ENCODE measurements at places on chromosomes 7 and 10.

- no peak for DNase-seq
Observed at GRCh38 chr10:49269523-49269922, 29.4 kb upstream of the C10orf71 start.

DNA sequence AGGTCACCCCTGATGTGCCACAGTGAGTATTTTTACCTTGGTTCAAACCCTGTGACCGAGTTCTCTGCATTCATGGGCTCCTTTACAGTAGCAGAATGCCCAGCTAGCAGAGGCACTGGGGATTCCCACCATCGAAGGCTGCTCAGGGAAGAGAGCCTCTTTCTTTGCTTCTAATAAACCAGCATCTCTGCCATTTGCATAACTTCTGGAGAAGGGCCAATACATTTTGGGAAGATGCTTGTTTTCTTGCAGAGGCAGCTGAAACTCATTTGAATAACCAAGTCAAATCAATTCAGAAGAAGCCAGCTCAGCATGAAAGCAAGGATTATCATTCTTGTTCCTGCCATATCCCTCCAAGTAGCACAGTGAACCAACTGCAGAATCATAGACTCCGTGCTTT, 82.9 kb upstream of the WDR11 start:
- DNase-seq: no peak

- peak; percentile 83 for DNase-seq
Observed at GRCh38 chr10:132397036-132397541, at the start of gene PWWP2B. PWWP2B (plus strand) TSS chr10:132397200; CDS start chr10:132397227, 27 bp downstream.

GRCh38 chr10:2475711-2476217, 591.6 kb upstream of the PFKP start:
- no peak for DNase-seq

- peak; percentile 96 for DNase-seq
Observed at GRCh38 chr10:48656241-48656913, 28.3 kb upstream of the WDFY4 start.

DNA sequence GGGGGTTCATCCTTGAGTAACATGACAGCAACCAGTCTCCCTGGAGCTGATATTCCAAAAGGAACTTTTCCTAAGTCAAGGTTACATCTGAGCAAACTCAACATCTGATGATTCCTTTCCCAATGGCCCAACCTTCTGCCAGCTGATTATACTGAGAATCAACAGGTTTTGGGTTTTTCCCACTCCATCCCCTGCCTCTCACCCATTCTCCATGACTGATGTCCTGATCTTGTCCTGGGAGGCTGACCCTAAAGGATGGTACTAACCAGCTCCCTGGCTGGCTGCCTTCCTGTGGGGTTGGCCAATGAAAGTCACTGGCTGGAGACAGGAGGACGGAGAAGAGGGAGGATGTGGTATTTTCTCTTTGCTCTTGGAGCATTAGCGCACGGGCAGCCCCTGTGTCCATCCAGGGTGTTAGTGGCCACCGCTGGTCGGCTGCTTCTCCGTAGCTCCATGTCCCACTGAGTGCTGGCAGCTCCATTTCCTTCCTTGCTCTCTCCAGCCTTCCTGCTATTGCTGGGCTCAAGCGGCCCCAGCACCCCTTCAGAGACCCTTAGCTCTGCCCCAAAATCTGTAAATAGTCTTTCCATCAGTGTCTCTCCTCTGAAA, 306.2 kb upstream of the PITRM1 start:
- DNase-seq: no peak

DNA sequence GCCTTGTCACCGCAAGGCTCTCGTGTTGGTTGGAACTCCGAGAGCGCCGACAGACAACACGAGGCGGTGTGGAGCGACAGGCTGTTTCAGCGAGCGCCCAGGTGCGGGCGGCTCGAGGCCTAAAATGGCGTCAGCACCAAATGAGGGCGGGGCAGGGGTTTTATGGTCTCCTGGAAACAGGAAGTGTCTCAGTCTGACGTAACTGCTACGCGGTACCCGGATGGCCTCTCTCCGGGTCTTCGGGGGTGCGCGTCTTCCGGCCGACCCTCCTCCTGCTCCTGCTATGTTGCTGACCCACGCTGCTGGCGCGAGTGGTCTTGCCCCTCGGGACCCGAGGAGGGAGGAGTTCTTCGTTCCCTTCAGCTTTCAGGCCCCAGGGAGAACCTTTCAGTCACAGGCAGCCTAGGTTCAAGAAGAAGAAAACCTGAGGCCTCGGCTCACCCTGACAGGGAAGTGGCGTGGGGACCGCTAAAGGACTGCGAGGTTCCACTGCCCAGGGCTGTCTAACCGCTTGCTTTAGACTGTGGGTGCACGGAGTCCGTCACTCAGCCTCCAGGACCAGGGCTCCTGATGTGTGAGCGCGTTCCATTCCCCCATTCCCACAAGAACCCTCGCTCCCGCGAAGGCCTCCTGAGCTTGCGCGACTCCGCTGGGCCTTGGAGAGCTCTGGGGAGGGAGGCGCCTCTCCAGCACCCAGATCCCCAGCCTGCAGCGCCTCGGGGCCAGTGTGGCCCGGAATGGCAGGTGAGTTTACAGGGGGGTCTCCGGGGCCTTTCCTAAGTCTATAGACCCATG, 77.3 kb downstream of the GLRX3 start:
- DNase-seq: no peak

- no peak for DNase-seq
Observed at GRCh38 chr7:143073556-143073955, 21.4 kb downstream of the OR6V1 start.

- DNase-seq: no peak
Observed at GRCh38 chr7:69906283-69906995, 308.2 kb downstream of the AUTS2 start.

DNA sequence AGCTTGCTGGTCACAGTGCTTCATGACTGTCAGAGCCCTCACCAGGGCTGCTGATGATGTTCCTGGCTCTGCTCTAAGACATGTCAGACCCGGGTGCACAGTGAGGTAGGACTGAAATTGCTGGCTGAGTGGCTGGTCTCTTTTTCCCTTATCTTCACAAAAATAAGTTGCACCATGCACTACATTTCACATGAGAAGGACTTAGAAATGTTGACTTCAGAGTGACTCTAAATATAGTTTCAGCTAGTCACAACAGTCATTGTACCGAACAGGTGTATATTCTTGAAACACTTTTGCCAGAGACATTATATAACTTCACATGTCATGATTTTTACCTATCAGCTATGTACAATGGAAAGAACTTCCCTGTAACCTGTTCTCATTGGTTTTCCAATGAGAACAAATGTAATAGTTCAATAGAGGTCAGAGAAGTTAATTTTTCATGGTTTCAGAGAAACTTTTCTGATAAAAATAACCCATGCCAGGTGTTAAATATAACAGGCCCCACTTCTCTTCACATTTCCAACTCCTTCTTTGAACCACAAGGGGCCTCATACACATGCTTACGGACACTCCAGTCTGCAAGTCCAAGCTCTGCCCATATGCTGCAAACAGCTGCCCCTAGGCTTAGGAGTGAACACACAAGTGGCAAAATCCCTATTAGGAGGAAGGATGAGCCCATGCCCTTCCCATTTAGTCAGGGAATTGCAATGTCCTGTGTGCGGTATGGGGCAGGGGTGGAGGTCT, 115.6 kb downstream of the CDK6 start:
- DNase-seq: no peak

DNA sequence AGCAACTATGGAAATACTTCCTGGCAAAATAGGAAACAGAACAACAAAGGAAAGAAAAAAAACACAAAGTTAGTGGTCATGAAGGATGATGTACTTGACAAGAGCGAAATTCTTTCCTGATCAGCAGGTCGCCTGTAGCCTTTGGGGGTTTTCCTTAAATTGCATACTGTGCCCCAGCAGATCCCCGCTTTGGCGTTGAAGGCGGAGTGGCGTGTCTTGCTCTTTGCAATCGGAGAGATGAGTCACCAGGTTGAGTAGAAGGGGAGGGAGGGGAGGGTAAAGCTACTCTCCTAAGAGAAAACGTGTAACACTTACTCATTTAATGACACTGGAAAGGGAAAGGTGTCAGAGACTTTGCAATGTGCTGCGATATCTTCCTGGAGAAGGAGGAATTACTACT, 587.2 kb downstream of the SORCS1 start:
- DNase-seq: no peak

DNA sequence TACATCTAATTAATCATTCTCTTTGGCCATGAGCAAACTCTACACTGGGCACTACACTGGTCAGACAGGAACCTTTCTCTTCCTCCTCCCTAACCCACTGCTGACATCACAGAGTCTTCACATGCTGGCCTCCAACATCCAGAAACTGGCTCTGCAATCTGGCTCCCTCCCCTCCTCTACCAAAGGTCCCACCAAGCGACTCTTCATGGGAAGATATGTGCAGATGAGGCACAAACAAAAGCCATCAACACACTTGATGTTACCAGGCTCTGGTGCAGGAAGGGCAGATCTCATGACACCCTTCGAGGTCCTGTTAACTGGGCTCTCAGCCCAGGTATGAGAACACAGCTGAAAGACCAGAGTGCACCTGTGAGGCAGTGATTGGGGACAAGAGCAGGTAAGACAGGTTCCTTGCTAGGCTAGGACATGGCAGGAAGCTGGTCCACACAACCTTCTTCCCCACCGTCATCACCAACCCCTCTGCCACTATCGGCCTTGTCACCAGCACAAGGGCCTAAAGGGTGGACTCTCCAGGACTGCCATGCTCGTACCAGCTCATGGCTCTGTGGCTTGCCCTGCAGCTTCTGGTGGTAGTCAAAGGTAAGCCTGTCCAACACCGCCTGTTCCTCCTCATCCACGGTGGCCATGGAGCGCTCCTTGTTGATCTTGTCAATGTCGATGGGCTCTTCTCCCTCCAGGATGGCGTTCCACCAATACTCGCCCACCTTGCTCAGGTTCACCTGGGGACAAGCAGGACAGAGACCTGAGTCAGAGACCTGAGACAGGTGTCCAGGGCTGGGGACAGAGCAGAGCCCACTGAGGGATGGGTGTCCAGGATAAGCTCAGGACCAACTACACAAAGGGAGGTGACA, 66.6 kb upstream of the CAMK2B start:
- DNase-seq: no peak

Data from Right ventricle myocardium inferior (tissue), 1 donor.